CD4-positive, alpha-beta T cell (primary cell): ENCODE measurements at places on chromosomes 4 and X.

DNA sequence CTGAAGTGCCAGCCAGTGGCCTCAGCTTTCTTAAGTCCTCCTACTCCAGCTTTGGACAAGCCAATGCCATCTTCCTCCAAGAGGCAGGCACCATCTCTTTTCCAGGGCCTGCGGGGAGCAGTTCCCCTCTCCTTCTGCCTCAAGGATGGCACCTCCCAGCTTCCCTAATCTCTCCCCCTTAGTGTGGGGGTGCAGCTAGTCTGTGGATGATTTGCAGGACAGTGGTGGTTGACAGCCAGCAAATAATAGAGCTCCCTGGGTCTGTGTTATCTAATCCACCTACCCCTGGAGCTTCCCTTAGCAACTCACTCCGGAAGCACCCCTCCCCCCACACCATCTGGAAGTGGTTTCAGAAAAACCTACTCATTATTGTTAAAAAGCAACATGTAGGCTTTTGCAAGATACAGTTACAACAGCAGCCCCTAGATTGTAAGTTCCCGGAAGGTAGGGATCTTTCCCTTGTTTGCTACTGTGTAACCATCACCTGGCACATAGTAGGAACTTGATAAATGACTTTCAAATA is 247.1 kb downstream of the BCOR start:
- no peaks in the 10 kb centered on the region for H3K27me3 ChIP-seq
- H3K4me3 ChIP-seq = no peak overlapping the region
- no peak for DNase-seq
- H3K4me1 ChIP-seq = peaks cover 57% of the 10 kb centered on the region

DNA sequence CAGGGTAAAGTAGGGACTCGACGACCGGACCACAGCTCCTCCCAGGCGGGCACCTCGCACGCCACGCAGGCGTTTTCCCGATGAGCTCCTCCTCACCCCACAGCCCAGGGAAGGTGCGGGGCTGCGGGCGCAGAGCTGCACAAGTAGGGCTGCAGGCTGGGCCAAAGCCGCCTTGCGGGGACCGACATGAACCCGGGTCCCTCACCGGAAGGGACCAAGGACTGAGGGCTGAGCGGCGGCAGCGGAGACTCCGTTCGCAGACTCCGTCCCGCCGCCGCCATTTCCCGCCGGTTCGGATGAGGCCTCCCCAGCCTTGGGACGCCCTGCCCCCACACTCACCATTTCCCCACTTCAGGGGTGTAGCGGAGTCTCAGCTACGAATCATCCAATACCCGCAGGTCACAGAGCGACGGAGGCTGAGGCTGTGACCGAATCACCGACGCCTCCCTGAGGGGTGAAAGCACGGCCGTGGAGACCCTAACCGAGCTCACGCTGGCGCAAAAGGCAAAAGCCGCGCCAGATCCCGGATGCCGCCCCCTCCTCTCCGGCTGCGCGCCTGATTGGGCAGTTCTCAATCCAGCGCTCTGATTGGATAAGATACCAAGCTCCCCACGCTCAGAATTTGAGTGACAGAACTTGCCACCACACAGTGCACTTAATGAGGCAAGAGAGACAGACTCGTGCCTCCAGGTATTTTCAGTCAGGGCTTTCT is at the start of gene ZNF732:
TSS of gene ZNF732 (minus strand) at position 506 of the 712 bp plus-strand sequence. CDS start at position 342, 164 bp downstream.
- peaks cover 8% of the 10 kb centered on the region for H3K4me1 ChIP-seq
- no peaks in the 10 kb centered on the region for H3K36me3 ChIP-seq
- no peak for DNase-seq

GRCh38 chrX:134733591-134733990 is 75.3 kb upstream of the PLAC1 start:
- no peak overlapping the region for H3K4me3 ChIP-seq
- no peaks in the 10 kb centered on the region for H3K36me3 ChIP-seq
- no peaks in the 10 kb centered on the region for H3K27me3 ChIP-seq
- no peak overlapping the region for H3K27ac ChIP-seq
- DNase-seq = no peak

GRCh38 chr4:23747281-23747735 is 142.5 kb downstream of the PPARGC1A start:
- no peak overlapping the region for H3K27ac ChIP-seq
- no peaks in the 10 kb centered on the region for H3K36me3 ChIP-seq
- DNase-seq = no peak
- no peaks in the 10 kb centered on the region for H3K4me1 ChIP-seq
- H3K27me3 ChIP-seq = no peaks in the 10 kb centered on the region

DNA sequence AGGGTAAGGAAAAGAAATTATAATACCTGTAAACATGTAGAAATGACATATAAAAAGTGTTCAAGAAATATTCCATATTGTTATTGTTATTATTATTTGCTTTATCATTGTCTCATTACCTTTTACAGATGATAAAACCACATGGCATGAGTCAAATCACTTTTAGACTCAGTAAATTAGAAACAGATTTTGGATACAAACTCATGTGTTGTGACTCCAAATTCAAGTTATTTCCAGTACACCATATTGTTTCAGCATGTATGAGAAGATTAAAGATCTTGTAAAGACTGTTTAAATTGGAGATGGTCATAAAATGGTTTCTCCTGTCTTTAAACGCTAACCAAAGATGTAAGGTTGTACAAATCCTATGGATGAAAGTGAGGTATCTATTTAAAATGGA is 18.1 kb downstream of the PPP1R2C start:
- no peak overlapping the region for H3K27ac ChIP-seq
- no peaks in the 10 kb centered on the region for H3K27me3 ChIP-seq
- no peak overlapping the region for H3K4me3 ChIP-seq
- no peak for DNase-seq
